ENCODE measurements at places on chromosomes 7 and 10. TPM values are rescaled to one million over a fixed set of nuclear protein-coding genes. Genes with fewer than 3 reads are reported as not detected.

DNA sequence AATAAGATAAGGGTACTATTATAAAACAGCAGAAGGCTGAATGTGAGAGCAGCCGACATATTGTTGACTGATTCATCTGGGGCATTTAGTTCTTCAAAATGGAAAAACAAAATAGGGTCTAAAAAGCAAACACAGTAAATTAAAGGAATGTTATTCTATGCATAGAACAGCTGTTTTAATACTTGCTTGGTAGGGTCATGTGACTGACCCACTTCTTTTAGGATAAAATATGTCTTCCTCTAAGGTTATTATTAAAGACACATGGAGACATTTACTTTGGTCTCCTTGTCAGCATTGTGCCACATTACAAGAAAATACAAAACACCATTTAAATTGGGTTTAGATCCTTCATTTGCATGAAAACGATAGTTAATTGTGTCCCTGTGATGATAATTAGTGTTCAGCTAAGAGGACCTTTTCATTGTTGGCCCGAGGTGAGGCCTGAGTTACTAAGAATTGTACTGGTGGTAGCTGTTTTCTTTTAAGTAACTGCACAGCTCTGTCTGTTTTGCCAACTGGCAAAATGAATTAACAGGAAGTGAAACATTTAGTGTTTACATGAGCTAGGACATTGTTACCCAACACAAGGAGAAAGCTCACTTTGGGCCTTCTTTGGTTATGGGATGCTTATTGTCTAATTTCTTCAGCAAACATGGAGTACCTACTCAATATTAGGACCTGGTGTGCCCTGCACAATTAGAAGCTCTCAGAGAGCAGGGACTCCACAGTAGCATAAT is 764.4 kb downstream of the LRMDA start:
- DNase-seq, result no peak

DNA sequence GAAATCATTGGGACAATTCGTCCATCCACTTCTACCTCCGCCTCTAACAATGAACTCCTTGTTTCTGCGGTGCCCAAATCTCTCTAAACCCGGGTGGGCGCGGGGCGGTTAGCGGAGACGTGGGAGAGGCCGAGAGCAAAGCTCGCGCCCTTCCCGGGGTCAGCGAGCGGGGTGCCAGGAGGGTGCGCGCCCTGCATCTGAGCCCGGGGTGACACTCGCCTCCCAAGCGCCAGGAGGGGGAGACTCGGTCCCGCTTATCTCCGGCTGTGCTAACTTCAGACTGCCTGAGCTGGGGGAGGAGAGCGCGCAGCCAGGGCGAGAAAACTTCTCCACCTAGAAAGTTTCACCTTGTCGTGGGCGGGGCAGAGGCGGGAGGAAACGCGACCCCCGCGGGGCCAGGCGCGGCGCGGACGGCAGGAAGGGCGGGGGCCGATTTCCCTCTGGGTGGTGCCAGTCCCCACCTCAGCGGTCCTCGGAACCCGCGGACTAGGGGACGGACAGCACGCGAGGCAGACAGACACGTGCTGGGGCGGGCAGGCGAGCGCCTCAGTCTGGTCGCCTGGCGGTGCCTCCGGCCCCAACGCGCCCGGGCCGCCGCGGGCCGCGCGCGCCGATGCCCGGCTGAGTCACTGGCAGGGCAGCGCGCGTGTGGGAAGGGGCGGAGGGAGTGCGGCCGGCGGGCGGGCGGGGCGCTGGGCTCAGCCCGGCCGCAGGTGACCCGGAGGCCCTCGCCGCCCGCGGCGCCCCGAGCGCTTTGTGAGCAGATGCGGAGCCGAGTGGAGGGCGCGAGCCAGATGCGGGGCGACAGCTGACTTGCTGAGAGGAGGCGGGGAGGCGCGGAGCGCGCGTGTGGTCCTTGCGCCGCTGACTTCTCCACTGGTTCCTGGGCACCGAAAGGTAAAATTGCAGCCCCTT is at the start of gene MET:
TSS of gene MET (plus strand) at position 516 of the 915 bp plus-strand sequence. CDS start 26,889 bp downstream, outside the sequence.
- peak; percentile 79 for DNase-seq

DNA sequence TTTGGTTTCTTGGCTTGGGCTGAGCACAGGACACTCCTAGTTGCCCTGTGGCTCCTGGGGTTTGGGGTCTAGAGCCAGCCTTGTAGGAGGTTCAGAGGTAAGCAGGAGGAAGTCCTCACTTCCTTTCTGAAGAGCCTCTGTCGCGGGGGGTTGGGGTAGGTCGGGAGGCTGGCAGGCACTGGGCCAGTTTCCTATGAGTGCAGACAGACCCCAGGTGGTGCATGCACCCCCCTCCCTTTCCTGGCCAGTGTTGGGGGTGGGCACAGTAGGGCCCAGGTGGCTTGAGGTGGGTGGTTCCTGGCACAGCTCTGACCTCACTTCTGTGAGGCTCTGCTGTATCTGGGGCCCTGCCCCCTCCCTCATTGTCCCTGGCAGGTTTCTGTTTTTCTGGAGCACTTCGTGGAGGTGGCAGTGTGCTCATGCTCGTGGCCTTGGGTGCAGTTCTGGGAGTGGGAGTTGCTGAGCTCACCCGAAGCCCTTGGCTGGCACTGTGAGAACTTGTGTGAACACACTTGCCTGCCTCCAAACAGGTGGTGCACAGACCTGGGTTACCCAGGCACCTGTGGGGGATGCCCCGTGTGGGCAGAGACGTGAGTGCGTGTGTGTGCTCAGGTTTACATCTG is 1.8 kb downstream of the PALD1 start:
- DNase-seq, result no peak

GRCh38 chr10:83555264-83555663 is 584.0 kb upstream of the GHITM start:
- DNase-seq, result no peak

Gene ZNF716
- total RNA-seq, result not detected

- DNase-seq, result peak; percentile 57
These were observed 404.6 kb downstream of the PHTF2 start for GRCh38 chr7:78203042-78203720.

Gene ADAM22
- 1.2 TPM for total RNA-seq

DNA sequence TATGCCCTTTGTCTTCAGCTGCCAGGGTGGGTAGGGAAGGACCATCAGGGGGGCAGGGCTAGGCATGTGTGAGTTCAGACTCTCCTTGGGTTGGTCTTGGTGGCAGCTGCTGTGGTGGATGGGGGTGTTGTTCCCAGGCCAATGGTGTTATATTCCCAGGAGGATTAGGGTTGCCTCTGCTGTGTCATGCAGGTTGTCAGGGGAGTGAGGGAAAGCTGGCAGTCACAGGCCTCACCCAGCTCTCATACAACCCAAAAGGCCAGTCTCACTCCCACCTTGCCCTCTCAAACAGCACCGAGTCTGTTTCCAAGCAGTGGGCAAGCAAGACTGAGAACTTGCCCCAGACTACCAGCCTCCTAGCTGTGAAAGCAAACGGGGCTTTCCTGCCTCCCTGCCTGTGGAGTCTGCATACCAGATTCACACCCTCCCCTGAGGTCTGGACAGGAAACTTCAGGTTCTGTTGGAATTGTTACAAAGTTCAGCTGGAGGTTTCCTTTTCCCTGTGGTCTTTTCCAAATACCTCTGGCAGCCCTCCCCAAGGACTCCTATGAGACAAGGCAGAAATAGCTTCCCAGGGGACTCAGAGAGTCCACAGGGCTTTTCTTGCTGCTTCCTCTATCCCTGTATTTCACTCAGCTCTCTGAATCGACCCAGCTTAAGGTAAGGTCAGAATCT is 1.4 kb downstream of the HYAL4 start:
- DNase-seq, result peak; percentile 71

DNA sequence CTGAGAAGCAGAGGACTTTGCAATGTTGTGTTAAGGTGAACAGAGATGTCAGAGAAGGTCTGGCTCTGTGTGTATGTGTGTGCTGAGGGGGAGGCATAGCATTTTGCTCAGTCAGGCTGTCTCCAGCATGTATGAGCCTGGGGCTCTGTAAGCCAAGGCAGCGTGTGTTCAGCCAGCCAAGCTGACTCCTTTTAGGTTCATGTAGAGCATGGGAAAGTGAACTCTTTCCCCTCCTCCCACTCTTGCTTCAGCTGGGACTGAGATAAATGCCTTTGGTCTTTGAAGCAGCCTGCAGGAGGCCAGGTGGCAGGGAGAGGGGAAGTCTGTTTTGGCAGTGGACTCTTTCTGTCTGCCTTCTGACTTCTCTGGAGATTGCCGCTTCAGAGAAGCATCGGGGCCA is 3.8 kb downstream of the SFXN2 start:
- DNase-seq, result peak; percentile 86

Gene NAT16
- total RNA-seq, result not detected

DNA sequence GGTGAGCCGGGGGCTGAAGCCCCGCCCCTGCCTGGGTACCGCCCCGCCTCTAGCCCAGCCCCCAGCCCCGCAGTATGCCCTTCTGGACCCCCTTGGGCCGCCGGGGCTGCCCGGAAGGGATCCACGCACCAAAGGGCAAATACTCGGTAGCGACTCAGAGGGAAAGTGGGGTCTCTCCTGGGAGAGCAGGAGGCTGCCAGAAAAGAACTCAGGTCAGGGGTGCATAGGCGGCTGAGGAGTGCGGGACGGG is 796 bp downstream of the FBXL15 start:
- DNase-seq, result no peak

Gene PPP1R17
- total RNA-seq, result not detected

- DNase-seq, result peak; percentile 71
These were observed 92.9 kb downstream of the CPED1 start for GRCh38 chr7:121081327-121081936.

- DNase-seq, result no peak
These were observed 44.2 kb upstream of the PCBD1 start for GRCh38 chr10:70932392-70933196.

DNA sequence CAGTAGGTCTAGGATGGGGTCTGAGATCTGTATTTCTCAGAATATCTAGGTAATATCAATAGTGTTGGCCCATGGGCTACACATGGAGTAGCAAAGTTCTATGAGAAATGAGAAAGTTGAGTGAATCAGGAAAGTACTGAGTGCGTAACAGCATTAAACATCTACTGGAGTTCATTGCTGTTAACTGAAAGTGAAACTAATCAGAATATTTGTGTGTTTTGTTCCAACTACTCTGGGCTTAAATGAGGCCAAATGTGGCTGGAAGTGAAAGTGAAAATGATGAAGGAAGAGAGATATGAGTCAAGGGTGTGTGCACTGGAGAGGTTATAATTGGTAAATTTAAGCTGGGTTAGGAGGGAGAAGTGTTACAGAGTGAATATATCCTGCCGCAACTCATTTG is 46.5 kb downstream of the TMEM106B start:
- peak; percentile 71 for DNase-seq

Gene ACSL5
- total RNA-seq, result 11.8 TPM

DNA sequence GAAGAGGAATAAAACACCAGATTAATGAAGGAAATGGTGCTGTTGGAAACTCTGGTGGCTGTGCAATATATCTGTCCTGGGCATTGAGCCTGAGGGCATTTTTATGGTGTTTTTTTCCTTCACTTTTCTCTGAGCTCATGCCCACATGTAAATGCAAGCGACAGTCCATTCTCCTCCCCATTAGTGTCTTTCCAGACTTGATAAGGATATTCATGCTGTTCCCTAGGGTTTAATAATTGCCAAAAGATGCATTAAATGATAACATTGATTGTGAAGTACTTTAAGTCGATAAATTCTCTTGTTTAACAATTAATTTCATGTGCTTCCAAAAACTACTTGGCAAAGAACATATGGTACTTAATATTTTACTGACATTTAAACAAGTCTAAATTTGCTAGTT is 384.7 kb downstream of the MDFIC start:
- DNase-seq, result no peak

Gene PCLO
- total RNA-seq, result 0.35 TPM

- DNase-seq, result no peak
These were observed 203.3 kb downstream of the TAX1BP1 start for GRCh38 chr7:27943241-27943640.

Gene PDSS1
- 6.9 TPM for total RNA-seq

Gene TWIST1
- total RNA-seq, result not detected

Gene CHRM2
- under 0.01 TPM for total RNA-seq

DNA sequence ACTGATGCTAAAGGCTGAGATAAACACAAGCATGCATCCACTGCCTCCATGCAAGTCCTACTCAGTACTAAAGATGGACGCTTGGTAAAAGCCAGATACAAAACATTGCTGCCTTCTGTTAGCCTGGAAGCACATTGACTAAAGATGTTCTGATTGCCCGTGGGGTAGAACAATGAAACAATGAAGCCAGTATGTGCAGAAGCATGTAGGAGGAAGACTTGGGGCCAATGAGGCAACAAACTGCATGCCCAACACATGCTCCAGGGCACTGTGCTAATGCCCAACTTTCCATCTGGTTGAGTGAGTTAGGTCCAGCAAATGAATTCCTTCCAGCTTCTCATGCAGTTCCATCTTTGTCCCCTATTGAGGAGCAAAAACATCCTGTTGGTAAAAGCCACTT is 1245.5 kb downstream of the GATA3 start:
- DNase-seq, result no peak

DNA sequence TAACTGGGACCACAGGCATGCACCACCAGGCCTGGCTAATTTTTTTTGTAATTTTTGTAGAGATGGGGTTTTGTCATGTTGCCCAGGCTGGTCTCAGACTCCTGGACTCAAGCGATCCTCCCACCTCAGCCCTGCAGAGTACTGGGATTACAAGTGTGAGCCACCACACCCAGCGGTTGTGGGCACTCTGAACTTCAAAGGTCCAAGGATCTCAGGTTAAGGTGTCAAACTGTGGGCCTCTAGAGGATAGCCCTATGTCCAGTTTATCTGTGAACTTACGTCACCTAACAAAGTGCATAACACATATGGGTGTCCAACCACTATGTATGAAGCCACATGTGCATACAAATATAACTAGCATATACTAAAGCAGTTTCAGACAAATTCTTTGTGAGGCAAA is 3.2 kb upstream of the IL2RA start:
- no peak for DNase-seq

- no peak for DNase-seq
These were observed 44.8 kb downstream of the GNAT3 start for GRCh38 chr7:80467069-80467468.

Gene LRGUK
- total RNA-seq, result 0.94 TPM

DNA sequence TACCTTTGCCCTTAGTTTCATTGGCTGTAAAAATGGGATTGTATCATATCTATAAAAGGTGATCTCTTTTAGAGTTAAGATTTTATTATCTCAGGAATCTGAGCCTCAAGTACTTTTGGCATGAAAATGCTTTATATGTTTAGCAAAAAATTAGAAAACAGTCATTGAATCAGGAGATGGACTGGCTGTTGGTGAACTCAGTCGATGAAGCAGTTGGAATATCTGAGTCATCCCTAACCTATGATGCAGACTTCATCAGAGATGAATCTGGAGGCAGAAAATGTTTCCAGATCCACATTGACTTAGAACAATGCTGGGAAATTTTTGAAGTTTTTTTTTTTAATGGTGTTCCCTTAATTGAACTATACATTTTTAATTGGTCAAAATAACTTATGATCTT is 228.5 kb downstream of the SLC25A13 start:
- DNase-seq, result peak; percentile 82

DNA sequence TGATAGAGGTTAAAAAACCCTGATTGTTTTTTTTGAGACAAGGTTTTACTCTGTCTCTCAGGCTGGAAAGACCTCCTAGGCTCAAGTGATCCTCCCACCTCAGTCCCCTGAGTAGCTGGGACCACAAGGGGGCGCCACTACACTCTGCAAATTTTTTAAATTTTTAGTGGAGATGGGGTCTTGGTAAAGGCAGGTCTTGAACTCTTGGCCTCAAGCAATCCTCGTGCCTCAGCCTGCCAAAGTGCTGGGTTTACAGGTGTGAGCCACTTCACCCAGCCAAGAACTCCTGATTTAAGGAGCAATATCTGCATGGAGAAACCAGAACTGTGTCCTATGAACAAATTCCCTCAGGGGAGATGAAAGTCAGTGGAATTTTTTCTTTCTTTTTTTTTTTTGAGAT is 7.3 kb upstream of the KLHDC10 start:
- DNase-seq, result no peak

- peak; percentile 58 for DNase-seq
These were observed 233.9 kb downstream of the FANK1 start for GRCh38 chr10:126130271-126130710.

GRCh38 chr7:25845464-25845863 is 306.5 kb upstream of the NFE2L3 start:
- DNase-seq, result no peak

All from renal cortical epithelial cell (primary cell).